ENCODE measurements at places on chromosomes 11 and 22. TPM values are rescaled to one million over a fixed set of nuclear protein-coding genes. Genes with fewer than 3 reads are reported as not detected.

DNA sequence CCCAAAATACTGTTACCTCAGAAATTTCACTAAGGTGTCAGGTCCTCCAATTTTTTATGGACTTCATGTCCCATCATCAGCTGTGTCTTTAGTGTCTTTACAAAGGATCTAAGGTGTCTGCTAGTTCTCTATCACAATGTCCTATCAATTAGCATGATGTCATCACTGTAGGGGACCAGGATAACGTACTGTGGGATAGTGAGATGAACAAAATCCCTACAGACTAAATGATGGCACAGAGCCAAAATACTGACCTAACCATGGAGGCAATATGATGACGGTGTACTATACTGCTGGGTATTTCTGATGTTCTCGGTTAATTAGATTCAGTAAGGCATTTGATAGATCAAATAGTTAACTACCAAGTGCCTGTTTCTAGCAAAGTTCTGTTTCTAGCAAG, 82.5 kb downstream of the SBF2 start:
- H3K36me3 ChIP-seq: no peaks in the 10 kb centered on the region
- DNase-seq: no peak
- H3K27me3 ChIP-seq: no peaks in the 10 kb centered on the region
- no peak overlapping the region for H3K4me3 ChIP-seq

DNA sequence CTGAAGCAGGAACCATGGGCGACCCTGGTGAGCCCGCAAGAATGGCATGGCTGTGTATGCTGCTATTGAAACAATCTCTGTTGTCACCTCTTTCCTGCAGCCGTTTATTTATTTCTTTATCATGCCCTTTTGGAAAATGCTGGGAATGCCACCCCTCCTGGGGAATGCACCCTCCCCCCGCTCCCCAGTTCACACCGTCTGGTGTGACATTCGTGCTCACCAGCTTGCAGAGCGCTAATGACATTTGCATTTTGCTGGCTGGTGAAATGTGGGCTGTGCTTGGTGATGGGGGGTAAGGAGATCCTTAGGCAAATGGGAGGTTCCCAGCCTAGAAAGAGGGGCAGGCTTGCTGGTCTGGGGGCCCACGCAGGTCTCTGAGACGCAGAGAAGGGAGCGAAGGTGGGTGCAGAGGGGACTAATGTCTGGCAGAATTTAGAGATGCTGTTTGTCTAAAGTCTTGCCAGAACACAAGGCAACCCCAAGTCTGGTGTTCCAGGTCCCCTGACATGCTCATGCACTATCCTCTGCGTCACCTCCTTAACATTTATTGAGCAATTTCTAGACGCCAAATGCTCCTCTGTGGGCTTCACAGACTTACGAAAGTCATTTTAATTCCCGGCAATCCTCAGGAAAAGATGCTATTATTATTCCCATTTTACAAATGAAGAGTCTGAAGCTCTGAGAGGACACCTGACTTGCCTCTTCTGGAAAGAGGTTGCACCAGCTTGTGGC, 91.7 kb downstream of the TP53I11 start:
- peaks cover 91% of the 10 kb centered on the region for H3K4me1 ChIP-seq
- H3K27me3 ChIP-seq: no peaks in the 10 kb centered on the region
- peak overlapping the region; percentile 95 for H3K27ac ChIP-seq
- DNase-seq: no peak
- no peak overlapping the region for H3K4me3 ChIP-seq

- no peaks in the 10 kb centered on the region for H3K27me3 ChIP-seq
- no peak overlapping the region for H3K4me3 ChIP-seq
- H3K4me1 ChIP-seq: peaks cover 10% of the 10 kb centered on the region
- no peak for DNase-seq
- H3K27ac ChIP-seq: no peak overlapping the region
Observed at GRCh38 chr11:82724026-82724425, 9.6 kb downstream of the FAM181B start.

Gene GDPD4
- total RNA-seq: not detected

Data from esophagus muscularis mucosa (tissue), 4 donors.